ENCODE measurements at places on chromosomes 6 and 20.

DNA sequence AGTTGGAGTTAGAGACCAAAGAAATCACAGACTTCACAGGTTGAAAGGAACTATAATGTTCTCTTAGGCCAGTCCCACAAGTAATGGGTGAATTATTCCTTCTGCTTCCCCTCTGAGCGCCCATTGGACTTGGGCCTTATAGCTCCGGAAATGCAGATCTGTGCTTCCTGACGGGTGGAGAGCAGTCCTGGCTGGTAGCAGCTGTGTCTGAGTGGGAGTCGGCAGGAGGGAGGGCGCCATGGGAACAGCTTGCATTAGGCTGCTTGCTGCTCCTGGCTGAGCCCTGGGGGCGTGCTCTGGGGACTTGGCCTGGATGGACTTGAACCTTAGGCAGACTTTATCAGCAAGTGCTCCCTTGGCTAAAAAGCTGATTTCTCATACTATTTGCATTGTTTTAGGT, 18.4 kb upstream of the NUP153 start:
- no peak for DNase-seq

- no peak for DNase-seq
Measured at GRCh38 chr6:39553029-39553428, 172.2 kb downstream of the KIF6 start.

DNA sequence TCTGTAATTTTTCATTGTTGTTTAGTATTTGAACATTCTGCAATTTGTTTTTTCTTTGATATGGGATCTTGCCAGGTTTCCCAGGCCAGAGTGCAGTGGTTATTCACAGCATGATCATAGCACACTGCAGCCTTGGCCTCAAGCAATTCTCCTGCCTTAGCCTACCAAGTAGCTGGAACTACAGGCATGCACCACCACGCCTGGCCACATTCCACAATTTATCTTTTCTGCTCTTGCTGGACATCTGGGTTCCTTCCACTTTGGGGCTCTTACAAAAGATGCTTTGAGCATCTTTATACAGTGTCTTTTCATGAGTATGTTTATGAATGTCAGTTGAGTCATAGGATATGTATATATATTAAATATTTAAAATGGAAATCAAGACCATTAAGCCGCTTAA, 42.0 kb downstream of the PGM3 start:
- DNase-seq = no peak

- DNase-seq = no peak
Measured at GRCh38 chr6:27025351-27025750, 222.2 kb upstream of the PRSS16 start.

DNA sequence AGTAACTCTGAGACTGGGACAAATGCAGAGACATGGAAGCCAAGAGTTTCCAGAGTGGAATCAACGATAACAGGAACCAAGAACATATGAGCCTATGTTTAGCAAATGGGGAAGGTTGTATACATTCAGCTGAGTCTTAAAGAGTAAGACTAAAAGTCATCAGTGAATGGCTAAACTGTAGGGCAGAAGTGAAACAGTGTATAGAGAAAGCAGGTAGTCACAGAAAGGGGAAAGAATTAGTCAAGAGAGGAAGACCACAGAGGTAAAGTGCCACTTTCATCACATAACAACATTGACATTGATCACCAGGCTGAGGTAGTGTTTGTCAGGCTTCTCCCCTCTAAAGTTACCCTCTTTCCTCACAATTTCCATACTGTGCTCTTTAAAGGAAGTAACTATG, 306.5 kb upstream of the SPTLC3 start:
- DNase-seq = no peak

DNA sequence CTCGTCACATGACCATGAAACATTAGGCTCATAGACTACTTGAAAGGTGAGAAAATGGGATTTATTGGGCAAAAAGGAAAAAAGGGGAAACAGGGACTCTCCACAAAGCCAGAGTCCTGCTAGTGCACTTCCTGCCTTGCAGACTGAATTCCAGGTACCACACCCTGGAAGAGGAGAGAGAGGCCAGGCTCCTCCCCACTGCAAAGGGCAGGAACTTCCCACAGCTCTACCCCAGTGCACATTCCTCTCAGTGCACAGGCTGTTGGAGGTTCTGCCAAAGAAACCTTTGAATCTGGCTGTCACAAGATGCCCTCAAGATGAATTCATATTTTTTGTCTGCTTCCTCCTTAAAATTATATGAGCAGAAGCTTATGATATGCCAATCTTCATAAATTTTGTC, 920.4 kb upstream of the GJE1 start:
- no peak for DNase-seq

GRCh38 chr6:22294301-22294700, 2.5 kb downstream of the PRL start:
- DNase-seq = no peak

GRCh38 chr20:40991181-40991889, 37.3 kb upstream of the TOP1 start:
- peak; percentile 36 for DNase-seq

- DNase-seq = no peak
Measured at GRCh38 chr6:122715725-122716124, 63.8 kb upstream of the FABP7 start.

- DNase-seq = no peak
Measured at GRCh38 chr6:68901044-68901443, 266.0 kb downstream of the ADGRB3 start.

- no peak for DNase-seq
Measured at GRCh38 chr6:21808551-21809242, 215.1 kb downstream of the SOX4 start.

GRCh38 chr6:56424064-56424463, 176.7 kb upstream of the COL21A1 start:
- DNase-seq = no peak

GRCh38 chr20:4763261-4763660, 41.6 kb downstream of the PRND start:
- DNase-seq = no peak

DNA sequence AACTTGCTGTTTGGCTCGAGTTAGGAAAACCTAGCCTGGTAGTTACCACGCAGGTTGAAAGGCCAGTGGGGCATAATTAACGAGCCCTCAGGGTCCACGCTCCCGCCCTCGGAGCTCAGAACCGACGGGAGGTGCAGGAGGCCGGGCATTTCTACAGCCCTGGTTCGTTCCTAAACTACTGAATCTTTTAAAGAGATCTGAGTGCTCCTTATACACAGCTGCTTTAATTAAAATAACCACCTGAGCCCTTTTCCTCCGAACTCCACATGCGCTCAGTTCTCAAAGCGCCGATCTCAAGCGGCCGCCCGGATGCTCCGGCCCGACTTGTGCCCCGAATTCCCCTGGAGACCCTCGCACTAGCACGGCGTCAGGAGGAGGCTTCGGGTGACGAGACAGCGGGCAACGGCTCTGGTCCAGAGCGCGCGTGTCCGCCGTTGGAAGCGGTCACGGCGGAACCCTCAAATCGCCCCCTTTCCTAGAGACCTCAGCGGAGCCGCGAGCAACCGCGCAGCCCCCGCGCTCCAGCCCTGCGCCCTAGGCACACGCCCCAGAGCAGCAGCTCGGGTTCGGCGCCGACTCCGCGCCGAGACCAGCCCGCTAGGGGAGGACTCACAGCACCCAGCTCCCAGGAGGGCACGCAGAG, 397 bp downstream of the WDR27 start:
- DNase-seq = no peak

All from CD4-positive, alpha-beta T cell treated with Interleukin-15 for 4 hours (primary cell).